ENCODE measurements at places on chromosomes 12 and 14.
A peak's percentile ranks its signal among the peaks of the same experiment; 100 is the strongest.

GRCh38 chr12:15336768-15337553 is 14.7 kb downstream of the PTPRO start:
- no peak for DNase-seq

DNA sequence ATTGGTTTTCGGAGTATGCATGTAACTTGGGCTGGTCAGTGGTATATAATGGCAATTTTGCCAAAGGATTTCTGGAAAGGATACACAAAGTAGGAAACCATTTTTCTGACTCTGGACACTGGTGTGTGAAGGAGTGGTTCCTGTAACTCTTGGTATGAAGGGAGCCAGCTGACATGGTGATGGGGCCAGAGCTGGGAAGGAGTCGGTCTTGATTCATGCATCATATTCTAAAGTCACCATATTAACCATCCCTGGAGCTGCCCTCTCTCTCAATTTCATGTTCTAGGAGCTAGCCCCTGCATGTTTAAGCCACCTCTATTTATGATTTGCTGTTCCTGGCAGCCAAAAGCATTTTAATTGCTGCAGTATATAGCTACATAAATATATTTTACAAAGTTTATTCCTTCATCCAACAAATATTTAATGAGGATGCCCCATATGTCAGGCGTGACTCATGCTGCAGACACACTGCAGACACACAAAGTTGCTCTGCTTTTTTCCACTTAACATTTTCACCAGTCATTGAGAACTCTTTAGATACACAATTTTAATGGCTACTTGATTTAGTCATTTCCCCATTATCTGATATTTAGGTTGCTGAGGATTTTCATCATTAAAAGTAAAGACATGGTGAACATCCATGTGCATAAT is 78.7 kb upstream of the PSMC1 start:
- no peak for DNase-seq

DNA sequence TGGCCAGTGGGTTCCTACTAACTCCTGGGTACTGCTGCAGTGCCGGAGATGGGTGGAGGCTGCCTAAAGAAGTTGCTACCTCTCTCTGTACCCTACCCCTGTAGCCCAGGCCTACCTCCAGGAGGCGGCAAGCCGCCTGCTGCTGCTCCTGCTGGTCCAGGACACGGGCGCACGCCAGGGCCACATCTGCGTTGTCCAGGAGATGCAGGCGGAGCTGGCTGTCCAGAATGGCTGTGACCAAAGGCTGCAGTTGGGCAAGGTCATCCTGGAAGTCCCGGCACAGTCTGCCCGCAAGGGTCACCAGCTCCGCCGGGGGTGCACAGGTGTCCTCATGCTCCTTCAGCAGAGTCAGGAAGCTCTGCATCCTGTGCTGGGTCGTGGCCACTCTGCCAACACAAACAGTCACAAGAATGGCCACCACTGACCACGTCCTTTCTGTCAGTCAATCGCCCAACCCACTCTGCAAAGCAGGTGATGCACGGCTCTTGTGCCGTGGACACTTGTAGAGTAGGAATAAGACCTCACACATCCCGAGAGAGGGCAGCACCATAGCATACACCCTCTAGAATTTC is 1.6 kb downstream of the ANHX start:
- no peak for DNase-seq

GRCh38 chr14:76699939-76700590 is 61.2 kb upstream of the VASH1 start:
- no peak for DNase-seq

GRCh38 chr12:601976-602699 is 61.1 kb downstream of the NINJ2 start:
- no peak for DNase-seq

DNA sequence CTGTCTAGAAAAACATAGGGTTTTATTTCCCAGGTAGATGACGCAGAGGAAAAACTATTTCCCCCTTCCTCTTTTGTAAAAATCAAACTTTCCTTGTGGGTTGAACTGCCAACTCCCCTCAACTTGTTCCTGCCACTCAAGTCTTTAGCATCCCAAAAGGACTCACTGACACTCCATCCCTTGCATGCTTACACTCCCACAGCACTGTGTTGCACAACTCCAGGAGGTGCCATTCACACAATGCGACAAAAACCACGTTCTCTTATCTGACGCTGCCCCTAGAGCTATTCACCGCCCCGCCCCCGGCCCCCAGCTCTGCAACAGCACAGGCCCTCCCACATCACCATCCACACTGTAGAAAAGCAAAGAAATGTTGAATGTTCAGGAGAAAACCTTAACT is 16.9 kb upstream of the STON2 start:
- no peak for DNase-seq

- DNase-seq = peak; percentile 84
Observed at GRCh38 chr12:26122061-26122680, 2.7 kb downstream of the BHLHE41 start.

DNA sequence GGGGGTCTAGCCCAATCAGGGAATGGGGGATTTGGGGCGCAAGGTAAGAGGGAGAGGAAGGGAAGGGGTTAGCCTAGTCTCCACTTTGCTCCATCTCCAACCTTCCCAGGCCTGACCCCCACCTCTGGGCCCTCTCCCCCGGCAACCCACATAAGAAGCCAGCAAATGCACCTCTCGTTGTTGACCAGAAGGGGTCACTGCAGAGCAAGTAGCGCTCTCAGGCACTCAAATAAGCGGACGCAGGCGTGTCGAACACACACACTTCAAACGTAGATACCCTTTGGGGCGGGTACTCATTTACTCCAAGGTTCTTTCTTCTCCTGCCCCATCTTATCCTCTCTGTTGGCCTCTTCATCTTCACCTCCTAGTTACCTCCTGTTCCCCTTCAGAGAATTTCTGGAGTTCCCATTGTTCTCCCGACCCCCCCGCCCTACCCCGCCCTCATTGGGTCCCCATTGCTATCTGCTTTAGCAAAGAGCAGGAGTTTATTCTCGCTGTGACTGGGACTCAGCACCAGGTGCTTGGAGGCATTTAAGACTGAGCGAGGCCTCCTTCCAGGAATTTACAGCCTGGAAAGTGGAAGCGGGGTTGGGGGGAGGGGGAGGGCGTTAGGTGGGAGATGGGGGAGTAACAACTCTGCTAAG is 1.5 kb upstream of the SRRM4 start:
- DNase-seq = peak; percentile 85

- DNase-seq = no peak
Observed at GRCh38 chr12:23617749-23618148, 331.7 kb downstream of the SOX5 start.

- DNase-seq = no peak
Observed at GRCh38 chr12:77996670-77997069, 166.0 kb downstream of the NAV3 start.

DNA sequence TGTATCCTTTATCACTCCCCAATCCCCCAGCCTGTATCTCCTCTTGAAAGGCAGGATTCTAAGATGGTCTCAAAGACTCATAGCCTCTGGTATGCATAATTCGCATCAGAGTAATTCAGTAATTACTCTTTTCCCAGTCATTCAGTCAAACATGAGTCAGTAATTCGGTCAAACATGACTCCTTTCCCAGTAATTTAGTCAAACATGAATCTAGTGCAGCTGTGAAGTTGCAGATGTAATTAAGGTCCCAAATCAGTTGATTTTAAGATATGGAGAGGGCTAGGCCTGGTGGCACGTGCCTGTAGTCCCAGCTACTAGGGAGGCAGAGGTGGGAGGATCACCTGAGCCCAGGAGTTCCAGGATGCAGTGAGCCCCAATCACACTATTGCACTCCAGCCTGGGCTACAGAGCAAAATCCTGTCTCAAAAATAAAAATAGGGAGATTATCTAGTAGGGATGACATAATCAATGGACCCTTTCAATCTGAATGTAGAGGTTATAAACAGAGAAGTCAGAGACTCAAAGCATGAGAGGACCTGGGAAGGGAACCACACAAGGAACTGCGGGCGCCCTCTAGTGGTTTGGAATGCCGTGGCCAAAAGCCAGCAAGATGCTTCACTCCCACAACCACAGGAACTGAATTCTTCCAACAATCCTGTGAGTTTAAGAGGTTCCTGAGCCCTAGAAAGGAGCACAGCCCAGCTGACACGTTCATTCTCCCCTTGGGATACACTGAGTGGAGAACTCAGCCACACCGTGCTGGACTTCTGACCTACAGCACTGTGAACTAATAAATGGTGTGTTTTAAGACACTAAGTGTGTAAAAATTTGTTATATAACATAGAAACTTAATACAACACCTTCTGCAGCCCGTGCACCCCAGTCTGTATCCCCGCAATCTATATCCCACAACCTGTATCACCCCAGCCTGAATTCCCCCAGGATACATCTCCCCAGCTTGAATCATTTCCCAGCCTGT is 14.3 kb upstream of the ARMH4 start:
- DNase-seq = peak; percentile 84

GRCh38 chr14:50826681-50827080 is 4.3 kb downstream of the NIN start:
- no peak for DNase-seq

DNA sequence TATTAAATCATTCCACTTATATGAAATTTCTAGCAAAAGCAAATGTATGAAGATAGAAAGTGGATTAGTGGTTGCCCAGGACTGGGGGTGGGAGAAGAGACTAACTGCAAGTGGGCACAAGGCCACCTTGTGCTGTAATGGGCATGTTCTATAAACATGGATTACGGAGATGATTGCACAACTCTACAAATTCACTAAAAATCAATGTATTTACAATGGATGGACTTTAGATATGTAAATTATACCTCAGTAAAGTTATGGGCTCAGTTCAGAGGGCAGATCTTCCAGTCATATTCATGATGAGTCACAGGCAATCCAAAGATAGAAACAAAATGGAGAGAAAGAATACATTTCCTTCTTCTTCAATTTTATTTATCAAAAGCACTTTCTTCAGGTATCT is 173.9 kb downstream of the NDUFA12 start:
- DNase-seq = no peak

- no peak for DNase-seq
Observed at GRCh38 chr14:23398348-23398747, 9.7 kb downstream of the MYH6 start.

DNA sequence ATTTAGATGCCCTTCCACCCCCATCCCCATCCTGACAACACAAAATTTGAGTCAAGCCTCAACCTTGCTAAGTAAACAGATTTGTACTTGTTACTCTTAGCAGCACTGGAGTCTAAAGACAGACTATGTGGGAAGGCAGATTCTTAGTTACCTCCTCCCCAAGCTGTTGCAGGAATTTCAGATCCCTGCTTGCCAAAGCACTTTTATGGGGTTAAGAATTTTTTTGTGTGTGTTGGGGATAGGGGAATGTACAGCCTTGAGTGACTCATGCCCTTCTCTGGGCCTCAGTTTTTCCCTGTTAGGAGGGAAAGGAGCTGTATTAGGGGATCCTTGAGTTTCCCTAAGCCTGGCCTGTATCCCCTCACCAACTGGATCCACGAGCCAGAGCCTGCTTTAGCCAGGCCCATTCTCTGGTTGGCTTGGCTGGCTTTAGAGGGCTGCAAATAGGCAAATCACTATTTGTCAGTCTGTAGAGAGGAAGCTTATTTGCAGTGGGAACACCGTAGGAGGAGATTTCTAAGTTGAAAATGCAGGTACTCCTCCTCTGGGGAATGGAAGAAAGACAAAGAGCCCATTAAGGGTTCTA is 27.7 kb upstream of the RNU6-8 start:
- DNase-seq = no peak

GRCh38 chr14:79855789-79856188 is 355.5 kb downstream of the DIO2 start:
- DNase-seq = no peak

DNA sequence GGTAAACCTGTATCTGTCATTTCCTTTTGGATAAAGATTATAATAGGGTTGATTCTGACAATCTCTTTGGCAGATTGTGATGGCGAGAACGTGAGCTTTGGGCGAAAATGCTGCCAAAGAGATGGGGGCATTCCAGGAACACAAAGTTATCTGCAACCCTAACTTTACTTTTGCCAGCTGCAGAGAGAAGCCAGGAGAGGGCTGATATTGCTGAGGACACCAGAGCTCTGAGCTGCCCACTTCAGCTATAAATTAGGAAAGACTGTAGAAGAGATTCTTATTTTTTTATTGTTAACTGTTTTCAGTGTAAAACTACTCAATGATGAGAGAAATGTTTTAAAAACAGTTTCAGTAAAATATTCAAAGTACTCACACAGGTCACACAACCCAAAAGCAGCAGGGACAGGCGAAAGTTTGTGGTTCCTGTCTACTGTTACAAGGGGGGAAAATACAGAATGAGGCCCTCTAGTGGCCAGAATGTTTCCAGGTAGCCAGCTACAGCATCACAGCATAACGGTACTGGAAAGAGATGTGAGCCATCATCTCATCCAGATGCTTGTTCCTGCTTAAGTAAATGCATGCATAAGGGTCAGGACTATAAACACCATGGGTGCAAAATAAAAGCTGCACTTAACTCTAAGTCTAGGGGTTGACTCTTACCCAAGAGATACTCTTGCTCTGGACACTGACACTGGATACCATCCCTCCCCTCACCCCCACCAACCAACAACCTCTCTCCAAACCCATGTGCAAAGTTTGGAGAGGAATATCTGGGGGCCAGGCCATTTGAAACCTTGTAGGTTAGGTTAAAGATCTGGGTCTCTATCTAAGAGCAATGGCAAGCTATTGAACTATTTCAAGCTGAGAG is 498.4 kb downstream of the RMST start:
- DNase-seq = peak; percentile 67

DNA sequence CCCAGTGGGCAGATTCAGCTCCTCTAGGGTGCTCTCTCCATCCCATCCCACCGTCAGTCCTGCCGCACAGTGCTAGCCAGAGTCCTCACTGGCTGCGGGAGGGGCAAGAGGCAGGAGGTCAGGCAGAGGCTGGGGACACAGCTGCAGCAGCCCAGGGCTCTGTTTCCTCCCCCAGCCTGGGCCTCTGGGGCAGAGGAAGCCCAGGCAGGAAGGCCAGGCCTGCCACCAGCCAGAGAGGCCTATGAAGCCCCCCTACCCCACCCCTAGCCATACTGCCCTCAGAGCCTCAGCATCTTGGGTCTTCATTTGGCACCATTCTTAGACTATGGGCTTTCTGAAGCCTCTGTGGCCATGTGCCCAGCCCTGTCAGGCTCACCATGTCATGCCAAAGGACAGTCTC is 3.4 kb downstream of the ACVRL1 start:
- no peak for DNase-seq

DNA sequence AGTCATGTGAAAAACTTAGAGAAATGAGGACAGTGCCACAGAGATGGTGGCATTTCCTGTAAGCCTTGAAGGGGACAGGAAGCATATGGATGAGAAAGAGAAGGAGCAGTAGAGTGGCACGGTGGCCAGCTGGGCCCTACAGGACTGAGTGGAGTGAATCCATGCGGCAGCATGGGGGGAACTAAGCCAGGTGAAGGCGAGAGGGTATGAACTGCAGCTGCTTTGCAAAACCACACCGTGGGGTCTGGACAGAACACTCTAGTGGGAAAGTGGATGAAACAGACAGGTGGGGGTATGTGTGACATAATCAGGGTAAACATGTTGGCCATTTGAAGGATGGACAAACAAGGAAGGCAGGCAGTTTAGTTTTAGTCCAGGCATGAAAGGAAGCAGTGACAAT is 10.4 kb upstream of the SYCP3 start:
- no peak for DNase-seq

DNA sequence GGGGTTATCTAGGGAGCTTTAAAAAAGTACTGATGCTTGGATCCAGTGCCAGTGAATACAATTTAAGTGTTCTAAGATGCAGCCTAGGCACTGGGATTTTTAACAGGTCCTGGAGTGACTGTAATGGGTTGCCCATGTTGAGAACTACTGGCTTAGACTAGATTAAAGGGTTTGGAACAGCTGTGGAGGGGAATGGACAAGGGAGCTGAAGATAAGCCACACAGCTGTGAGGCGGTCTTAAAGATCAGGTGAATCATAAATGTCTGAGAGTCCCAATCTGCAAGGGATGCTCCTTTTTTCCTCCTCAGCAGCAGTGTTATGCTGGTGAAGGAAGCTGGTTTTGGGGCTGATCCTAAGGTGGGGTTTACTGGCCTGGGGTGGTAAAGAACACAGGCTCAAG is 35.5 kb upstream of the FRMD6 start:
- DNase-seq = no peak
